ENCODE measurements at places on chromosomes 12 and 14. TPM values are rescaled to one million over a fixed set of nuclear protein-coding genes. Genes with fewer than 3 reads are reported as not detected.

Gene HHIPL1
- 0.24 TPM for total RNA-seq

Gene OR2AP1
- total RNA-seq: not detected

DNA sequence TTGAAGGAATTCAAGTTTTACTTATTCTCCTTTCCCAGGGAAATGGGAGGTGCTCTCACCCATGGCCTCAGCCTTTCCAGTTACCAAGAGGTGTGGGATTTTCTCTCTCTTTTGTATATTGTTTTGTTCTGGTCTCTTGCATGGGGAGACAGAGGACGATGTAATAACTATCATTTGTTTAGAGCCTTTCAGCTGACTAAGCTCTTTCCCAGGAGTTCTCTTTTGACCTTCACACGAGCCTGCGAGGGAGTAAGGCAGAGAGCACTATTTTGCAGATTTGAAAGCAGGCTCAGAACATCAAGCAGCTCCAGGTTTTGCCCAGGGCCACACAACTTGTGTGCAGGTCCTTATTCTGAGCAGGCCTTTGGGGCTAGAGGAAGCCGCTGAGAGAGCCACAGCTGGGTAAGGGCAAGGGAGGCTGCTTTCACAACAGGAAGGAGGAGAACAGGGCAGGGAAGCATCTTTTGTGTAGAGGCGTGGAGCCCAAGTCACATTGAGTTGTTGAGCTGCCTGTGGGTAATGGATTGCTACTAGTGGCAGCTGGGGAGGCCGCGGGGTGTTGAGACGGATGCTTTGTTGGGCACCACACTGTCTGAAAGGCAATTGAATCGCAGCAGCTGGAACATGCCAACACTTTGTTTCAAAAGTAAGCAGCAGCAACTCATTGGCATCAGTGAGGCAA is 116.2 kb downstream of the PRMT8 start:
- DNase-seq: no peak

- no peak for DNase-seq
Measured at GRCh38 chr14:29425705-29426482, 501.8 kb downstream of the PRKD1 start.

DNA sequence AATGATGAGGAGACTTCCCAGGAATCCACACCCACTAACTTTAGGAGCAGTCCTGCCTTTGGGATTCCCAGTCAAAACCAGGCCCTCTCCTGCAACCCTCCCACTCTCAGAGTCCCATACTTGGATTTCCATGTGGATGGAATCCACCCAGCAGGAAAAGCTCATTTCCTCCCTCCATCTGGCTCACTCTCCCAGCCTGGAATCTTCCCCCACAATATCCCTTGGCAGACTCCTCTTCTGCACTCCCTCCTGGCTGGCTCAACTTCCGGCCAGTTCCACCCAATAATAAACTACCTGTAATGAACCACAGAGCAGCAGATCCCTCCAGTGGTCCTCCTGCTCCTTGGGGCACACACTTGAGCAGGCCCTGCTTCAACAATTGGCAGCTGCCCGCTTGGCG is 102.8 kb upstream of the EGLN3 start:
- peak; percentile 31 for DNase-seq
